AML-193 (cell line): ENCODE measurements at places on chromosomes 1 and 21.

DNA sequence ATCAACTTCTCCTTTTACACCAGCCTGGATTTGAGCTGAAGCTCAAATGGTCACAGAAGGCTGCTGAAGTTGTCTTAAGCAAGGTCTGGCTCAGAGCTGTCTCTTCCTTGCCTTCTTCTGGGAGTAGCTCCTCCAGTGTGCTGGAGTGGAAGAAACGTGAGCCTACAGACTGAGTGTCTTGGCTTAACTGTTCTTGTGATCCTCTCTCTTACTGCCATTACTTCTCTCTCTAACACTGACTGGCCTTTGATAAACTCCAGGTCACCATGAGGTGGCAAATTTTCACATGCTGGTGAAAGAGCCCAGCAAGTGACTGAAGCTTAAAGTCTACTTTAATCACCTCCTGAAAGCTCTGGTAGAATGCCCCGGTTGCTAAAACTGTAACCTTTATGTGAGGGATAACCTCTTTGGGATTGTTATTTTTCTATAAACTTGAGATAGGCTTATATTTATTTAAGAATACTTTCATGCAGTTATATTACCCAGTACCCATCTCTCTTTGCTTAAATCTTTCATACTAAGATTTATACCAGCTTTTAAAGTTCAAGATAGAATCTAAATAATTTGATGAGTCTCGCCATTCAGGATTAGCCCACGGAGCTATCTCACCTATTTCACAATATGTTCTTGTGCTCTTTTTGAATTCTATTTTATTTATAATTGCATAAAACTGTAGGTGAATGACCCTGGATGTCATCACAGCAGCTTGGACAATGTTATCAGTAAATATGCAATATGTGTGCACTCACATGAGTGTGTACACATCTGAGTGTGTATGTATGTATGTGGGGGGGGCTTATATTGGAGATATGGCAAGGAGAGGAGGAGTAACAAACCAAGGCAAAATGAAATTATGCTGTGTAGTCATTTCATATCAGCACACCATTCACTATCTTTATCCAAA is 924.0 kb downstream of the LTN1 start:
- no peak for DNase-seq

GRCh38 chr1:84956097-84956496 is 40.8 kb downstream of the MCOLN2 start:
- no peak for DNase-seq

GRCh38 chr1:84403347-84403746 is 5.1 kb downstream of the DNASE2B start:
- no peak for DNase-seq

DNA sequence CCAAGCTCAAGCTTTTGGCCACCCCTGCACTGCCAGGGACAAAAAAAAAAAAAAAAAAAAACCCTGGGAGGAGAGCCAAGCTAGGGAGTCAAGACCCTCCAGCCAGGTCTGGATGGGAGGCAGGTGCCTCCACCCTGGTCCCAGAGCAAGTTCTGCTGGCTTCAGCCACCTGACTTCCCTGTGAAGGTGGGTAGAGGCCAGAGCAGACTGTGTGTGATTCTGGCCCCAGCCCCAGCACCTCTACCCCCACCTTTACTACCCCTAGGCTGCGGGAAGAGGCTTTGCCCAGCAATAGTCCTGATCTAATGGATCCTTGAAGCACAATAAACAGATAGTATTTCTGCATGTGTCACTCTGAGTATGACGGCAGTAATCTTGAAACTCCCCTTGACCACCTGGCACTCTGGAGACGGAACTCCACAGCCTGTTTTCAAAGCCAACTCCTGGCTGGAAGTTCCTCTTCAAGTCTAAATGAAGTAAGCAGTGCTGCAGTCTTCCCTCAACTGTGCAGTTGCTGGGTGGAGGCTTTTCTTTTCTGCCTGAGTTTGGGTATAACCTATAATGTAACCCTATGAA is 9.8 kb downstream of the PDZK1IP1 start:
- no peak for DNase-seq
